Osteocyte (in vitro differentiated cells): ENCODE measurements at places on chromosomes 4 and X. TPM values are rescaled to one million over a fixed set of nuclear protein-coding genes. Genes with fewer than 3 reads are reported as not detected.

Gene PARM1
- not detected in 2 replicates for total RNA-seq

DNA sequence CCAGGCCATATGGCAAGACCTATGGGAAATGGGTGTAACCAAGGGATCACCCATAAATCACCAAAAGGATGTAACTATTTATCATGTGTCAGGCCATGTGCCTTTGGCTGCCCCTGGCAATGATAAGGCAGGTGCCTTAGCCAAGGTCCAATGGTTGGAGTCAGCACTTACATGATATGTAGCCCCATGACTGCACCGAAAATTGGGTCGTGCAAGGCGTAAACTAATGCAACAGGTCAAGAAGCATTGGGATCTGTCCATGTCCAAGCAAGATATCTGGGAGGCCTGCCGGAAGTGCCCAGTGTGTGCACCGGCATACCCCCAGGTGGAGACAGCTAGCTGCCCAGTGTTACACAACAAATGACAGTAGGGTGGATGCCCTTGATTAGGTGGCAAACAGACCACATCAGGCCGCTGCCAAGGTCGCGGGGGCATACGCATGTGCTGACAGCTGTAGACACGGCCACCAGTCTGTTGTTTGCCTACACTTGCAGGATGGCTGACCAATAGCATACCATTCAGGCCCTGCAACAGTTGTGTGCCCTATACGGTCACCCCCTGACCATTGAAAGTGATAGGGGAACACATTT is 698.2 kb upstream of the AGA start:
- H3K27ac ChIP-seq, result no peak overlapping the region
- H3K4me3 ChIP-seq, result no peak overlapping the region
- H3K27me3 ChIP-seq, result no peaks in the 10 kb centered on the region
- H3K36me3 ChIP-seq, result no peaks in the 10 kb centered on the region
- DNase-seq, result no peak

DNA sequence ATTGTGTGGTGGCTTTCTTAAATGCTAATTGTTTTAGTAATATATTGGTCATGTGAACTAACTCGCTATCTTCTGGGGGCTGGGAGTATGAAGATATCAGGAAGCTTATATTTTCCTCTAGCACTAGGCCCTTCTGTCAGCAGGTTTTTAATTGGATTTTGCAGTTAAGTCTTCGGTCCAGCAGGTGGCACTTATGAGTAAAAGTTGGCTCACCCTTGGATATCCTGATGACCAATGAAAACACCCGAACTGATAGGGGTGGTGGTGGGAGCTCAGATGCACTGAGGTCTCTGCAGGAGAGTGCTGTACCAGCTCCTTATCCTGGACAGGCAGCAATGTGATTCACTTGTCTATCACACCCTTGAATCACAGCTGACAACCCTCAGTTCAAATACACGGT is 1365.8 kb upstream of the DIAPH2 start:
- H3K27me3 ChIP-seq, result no peaks in the 10 kb centered on the region
- H3K36me3 ChIP-seq, result no peaks in the 10 kb centered on the region
- H3K4me1 ChIP-seq, result no peaks in the 10 kb centered on the region
- no peak for DNase-seq

- no peaks in the 10 kb centered on the region for H3K36me3 ChIP-seq
- H3K4me1 ChIP-seq, result no peaks in the 10 kb centered on the region
- DNase-seq, result no peak
- H3K27me3 ChIP-seq, result peaks cover 2% of the 10 kb centered on the region
Measured at GRCh38 chrX:154121961-154122360, 22.1 kb upstream of the OPN1LW start.

Gene RBMX2
- total RNA-seq, result 20.1 and 20.2 TPM in 2 replicates

GRCh38 chr4:124097447-124097846 is 615.1 kb downstream of the ANKRD50 start:
- H3K4me3 ChIP-seq, result no peak overlapping the region
- no peaks in the 10 kb centered on the region for H3K36me3 ChIP-seq
- H3K4me1 ChIP-seq, result no peaks in the 10 kb centered on the region
- DNase-seq, result no peak
- no peaks in the 10 kb centered on the region for H3K27me3 ChIP-seq
